ENCODE measurements at places on chromosomes 4 and X.

DNA sequence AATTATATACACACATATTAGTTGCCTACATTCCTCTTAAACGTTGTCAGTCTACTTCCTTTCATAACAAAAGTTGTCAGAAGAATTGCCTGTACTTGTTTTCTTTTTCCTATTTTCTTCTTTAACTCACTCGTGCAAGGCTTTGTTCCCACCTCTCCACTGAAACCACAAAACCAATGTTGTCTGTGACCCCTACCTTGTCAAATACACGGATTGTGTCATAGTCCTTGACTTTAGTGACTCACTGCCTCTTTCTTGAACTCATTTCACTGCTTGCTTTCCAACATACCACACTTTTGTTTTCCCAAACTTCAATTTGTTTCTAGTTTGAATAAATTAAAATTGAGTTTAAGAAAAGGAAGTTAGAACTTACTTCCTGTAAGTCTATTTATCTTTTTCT lies 283.9 kb upstream of the AGA start:
- no peak for DNase-seq

DNA sequence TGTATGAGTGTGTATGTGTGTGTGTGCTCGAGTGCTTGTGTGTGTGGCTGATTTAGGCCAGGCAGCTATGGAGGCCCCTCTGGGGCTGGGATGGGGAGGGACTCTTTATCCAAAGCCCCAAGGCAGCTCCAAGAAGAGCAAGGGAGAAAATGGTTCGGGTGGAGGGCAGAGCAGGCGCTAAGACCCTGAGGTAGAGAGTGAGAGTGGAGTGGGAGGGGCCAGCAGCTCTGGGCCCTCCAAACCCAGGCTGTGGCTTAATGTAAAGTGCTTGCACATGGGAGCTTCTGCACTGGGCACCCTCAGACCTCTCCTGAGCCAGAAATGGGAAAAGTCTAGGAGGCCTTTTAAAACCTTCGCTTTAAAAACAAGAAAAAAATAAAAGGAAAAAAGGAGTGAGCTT lies 233.5 kb upstream of the PSAPL1 start:
- DNase-seq, result no peak

DNA sequence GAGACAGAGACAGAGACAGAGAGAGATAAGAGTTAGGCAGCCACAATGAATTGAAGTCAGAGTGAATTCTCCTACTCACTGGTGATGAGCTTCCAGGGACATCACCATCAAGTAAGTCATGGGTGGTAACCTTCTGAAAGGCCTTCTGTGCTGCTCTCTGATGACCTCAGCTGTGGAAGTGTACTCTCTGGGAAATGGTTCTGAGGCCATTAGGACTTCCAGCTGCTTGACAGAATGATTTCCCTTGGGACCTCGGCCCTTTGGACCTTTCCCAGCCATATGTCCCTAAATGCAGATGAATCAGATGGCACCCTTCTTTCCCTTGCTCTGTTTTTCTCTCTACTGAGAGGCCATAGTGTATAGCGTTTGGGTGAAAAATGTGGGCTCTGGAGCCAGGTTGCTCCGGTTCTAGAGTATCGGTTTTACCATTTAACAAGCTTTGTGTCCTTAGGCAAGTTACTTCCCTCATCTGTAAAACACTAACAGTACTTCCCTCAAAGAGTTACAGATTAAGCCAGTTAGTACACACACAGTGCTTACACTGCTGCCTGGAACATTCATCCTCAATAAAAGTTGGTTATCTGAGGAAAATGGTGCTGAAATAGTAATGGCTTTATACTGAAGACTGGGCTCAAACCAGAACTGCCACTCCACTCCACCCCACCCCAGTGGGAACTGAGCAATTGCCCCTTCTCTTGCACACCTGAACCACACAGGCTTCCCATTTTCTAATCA lies 7.6 kb downstream of the SEPTIN11 start:
- no peak for DNase-seq

DNA sequence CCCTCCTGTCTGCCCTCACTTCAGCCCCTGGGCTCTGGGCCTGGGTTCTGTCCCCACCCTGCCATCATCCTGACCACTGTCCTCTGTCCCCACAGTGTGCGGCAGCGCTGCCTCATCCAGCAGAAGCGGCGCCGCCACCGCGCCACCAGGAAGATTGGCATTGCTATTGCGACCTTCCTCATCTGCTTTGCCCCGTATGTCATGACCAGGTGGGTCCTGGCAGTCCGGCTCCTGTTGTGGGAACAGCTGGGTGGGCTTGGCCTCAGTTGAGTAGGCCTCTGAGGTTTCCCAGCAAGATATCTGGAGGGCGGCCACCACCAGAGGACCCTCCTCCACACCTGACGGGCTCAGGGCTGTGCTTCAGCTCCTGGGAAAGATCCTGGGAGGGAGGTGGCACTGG lies 2.2 kb downstream of the GPR78 start:
- DNase-seq, result no peak

DNA sequence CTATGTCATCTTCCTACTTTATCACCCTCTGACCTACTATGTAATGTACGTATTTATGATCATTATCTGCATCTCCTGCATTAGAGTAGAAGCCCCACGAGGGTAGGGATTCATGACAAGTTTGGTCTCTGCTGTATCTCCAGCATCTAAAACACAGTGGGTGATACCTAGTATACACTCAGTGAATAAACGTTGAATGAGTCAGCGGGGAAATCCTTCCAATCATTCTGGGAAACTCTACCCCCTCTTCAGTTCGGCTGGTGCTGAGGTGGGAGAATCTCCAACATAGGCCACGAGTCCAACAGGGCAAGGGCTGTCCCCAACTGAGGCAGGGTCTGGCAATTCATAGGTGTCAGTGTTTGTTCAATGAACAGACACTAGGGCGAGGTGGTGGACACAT lies 74.4 kb upstream of the EFNB1 start:
- DNase-seq, result no peak

GRCh38 chr4:1512051-1512737 lies 106.0 kb upstream of the NKX1-1 start:
- DNase-seq, result no peak

DNA sequence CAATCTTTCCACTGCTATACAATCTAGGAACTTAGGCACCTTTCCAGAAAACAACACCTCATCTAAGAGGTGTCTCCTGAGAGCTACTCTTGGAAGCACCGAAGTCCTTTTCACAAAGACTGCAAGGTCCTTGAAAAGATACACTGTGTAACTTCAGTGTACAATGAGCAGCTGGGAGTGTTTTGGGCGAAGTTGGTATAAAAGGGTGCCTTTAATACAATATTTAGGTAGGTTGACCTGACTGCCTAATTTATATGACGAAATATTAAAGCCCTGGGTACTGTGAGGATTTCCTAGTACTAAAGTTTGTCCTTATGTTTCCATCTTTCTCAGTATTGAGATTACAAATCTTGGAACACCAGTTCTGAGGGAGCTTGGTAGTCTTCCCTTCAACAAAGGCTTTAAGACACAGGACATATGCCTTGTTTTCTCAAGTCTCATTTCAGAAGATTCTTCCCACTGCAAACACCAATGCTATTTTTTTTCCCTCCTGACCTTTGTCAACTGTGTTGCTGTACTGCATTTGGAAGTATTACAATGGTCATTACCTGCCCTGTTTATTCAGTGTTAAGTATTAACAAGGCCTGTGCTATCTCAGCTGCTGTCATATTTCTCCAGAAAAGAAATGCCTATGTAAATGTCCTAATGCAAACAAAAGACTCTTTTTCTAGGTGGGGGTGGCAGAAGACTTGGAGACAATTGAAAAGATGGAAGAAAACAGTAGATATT lies 134.2 kb downstream of the MAML3 start:
- no peak for DNase-seq

- no peak for DNase-seq
These were observed 28.1 kb downstream of the THOC2 start for GRCh38 chrX:123704781-123705180.

- no peak for DNase-seq
These were observed 198.2 kb downstream of the RASL11B start for GRCh38 chr4:53060278-53060677.

- DNase-seq, result no peak
These were observed 5.2 kb downstream of the CXCL1 start for GRCh38 chr4:73874386-73874785.

DNA sequence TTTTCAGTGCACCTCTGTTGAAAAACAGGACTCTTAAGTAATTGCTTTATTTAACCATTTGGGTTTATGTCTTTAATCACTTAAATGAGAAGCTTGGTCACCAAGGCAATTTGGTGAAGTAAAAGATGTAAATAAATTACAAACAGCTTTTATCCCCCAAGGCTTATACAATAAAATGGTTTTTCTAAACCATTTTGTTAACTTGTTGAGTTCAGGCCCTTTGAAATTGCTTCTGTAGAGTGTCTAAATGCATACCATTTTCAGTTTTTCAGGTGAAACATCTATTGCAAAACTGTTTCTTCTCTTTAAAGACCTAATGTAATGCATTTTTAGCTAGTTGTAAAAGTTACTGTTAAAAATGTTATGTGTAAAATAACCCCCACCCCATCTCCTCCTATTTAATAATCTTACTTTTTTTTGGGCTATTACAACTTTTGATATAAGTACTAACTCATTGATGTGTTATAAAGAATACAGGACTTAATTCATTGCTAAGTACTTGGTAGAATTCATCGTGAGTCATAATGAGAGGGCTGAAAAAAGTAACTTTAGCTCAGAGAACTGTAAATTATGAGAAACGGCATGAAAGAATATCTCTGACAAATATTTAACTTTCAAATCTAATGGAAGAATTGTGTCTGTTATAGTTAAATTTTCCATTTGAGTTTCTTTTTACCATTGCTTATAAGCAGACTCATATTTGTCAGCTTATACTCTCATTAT lies 4.5 kb downstream of the RAPGEF2 start:
- no peak for DNase-seq

DNA sequence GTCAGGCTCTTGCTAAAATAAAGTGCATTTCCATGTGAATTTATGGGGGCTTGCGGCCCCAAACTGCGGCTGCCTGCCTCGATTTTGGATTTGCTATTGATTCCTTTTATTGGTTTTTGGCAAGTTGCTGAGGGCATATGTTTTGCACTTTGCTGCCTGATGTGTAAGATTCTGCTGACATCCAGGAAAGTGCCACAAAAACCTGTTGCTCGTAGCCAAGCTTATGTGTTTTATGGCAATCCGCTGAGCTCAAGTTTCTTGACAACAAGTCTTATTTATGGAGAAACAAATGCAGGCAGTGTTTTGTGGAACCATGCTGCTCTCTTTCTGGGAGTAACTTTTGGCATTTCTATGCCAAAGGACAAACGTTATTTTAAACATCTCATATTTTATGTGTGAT lies 97.3 kb upstream of the DDIT4L start:
- DNase-seq, result no peak

- no peak for DNase-seq
These were observed 21.3 kb downstream of the ALPK1 start for GRCh38 chr4:112318239-112319142.

DNA sequence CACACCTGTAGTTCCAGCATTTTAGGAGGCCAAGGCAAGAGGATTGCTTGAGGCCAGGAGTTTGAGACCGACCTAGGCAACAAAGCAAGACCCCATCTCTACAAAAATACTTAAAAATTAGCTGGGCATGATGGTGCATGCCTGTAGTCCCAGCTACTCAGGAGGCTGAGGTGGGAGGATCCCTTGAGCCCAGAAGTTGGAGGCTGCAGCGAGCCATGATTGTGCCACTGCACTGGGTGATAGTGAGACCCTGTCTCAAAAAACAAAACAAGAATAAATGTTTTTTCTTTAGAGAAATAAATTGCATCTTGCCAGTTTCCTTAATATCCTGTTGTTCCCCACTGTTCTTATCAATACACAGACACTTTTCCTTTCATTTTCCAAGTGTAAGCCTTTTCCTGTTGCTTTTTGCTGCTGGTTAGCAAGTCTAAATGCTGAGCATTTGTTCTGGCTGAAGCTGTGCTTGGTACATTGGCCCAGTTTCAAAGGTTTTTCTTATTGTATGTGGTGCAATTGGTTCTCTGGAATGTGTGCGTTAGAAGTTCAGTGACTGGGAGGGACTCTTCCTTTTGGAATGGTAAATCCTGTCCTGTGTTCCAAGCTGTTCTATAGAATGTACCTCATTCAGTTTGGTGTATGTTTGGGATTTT lies 98.2 kb downstream of the AFF1 start:
- no peak for DNase-seq

- no peak for DNase-seq
These were observed 85.1 kb downstream of the PDLIM5 start for GRCh38 chr4:94536649-94537469.

- no peak for DNase-seq
These were observed 49.2 kb upstream of the HDAC8 start for GRCh38 chrX:72621625-72622485.

DNA sequence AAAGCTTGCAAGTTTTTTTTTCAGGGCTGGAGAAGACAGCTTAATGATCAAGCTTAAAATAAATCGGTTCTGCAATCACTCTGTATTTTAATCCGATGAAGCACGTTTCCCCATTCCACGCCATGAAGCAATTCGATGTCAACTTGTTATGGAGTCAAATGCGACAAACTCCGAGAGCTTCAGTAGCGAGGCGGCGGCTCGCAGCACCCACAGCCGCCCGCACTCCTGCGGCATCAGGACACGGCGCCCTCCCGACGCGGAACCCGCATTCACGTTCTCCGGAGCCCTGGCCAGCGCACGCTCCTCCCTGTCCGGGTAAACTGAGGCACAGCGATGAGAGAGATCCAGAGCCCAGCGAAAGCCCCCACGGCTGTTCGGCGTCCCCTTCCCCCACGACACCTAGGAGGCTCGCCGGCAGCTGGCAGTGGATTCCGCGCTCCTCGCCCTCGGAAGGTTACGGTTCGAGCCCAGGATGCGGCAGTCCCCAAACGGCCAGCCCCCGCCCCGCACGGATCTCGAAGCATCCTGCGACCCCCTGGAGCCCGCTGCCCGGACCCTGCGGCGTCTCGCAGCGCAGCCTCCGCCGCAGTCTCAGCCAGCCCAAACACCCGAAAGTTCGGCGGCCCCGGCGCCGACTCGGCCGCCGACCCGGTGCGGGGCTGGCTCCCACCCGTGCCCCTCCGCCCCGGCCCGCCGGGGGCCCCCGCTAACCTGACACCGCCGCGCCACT lies 507 bp downstream of the MFAP3L start:
- DNase-seq, result no peak

DNA sequence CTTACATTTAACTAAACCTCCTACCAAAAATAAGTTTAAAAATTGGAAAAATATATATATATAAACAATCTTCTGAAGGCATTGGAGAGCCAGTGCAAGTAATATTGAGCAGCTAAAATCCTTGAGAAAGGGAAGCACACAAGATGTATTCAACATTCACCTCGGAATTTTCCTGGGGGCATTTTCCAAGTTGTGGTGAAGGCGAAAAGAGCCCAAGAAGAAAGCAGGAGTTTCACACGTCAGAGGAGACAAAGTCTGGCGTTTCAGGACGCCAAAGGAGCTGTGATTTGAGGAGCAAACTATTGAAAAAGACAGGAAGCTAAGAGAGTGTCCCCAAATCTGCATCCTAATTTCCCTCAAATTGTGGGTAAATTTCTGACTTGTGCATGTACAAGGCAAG lies 9.1 kb upstream of the GASK1B start:
- no peak for DNase-seq

DNA sequence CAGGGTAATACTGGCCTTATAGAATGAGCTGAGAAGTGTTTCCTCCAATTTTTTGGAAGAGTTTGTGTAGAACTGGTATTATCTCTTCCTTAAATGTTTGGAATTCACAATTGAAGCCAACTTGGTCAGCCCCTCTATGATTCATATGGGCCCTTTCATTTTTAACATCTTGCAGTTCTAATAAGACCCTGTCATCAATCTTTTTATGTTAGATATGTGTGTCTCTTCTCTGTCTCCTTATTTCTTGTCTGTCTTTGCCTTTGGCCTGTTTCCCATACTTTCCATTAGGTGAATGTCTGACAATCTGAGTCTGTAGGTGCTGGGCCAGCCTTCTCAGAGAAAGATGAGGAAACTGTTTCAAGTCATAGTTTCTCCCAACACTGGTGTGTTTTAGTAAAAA lies 88.7 kb downstream of the SLC16A2 start:
- DNase-seq, result no peak
